ENCODE measurements at places on chromosomes 5 and 9.
A peak's percentile ranks its signal among the peaks of the same experiment; 100 is the strongest.

- no peak for DNase-seq
Measured at GRCh38 chr9:97808415-97808814, 44.6 kb upstream of the FOXE1 start.

DNA sequence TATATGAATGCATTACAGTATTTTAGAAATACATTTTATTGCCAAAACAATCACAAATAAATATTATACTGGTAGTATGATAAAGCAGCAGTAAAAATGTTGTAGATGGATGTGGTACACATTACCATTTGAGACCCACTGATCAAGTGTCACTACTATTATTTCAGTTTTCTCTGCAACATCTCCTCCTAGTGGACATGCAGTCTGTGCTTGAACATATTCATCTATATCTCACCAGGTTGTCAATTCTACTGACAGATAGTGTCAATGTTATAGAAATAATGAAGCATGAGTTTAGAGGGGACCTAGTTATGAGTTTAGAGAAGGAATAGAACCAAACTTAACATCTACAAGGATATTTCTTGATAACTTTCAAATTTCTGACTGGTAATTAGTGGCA lies 39.2 kb upstream of the ELOVL7 start:
- no peak for DNase-seq

- DNase-seq = no peak
Measured at GRCh38 chr9:86281593-86282076, 703 bp downstream of the ISCA1 start.

DNA sequence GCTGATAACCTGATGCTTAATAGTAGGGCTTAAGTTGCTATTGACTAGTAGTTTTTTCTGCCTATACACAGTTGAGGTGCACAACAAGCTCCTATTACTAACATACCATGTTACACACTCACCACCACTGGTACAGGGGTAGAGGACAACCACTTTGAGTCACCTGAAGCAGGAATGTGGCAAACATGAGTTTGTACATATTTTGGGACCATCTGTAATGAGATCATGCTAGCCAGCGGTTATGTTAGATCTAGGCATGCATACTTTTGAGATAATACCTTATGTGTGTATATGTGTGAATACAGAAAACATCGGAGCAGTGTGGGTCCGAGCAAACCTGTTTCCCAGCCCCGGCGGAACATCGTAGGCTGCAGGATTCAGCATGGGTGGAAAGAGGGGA lies 72.8 kb upstream of the NXNL2 start:
- no peak for DNase-seq

DNA sequence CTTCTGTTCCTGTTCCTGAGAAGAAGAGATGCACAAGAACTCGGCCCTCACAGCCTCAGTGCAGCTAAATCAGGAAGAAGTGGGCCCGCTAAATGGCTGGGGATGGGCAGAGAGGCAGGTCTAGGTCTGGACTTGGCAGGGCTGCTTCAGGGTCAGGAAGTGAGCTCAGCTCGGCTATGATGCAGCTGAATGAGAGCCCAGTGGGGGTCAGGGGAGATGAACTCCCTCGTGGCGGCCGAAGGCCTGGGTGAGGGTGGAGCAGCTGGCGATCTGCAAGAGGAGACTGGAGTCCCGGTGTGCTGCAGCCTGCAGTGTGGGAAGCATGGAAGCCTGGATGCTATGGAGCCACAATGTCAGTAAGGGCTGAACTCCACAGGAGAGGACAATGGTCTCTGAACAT lies 466.2 kb downstream of the SPOCK1 start:
- no peak for DNase-seq

GRCh38 chr5:179431221-179431824 lies 86.1 kb upstream of the ADAMTS2 start:
- peak; percentile 1 for DNase-seq

- DNase-seq = no peak
Measured at GRCh38 chr5:2666081-2666480, 85.4 kb downstream of the IRX2 start.

DNA sequence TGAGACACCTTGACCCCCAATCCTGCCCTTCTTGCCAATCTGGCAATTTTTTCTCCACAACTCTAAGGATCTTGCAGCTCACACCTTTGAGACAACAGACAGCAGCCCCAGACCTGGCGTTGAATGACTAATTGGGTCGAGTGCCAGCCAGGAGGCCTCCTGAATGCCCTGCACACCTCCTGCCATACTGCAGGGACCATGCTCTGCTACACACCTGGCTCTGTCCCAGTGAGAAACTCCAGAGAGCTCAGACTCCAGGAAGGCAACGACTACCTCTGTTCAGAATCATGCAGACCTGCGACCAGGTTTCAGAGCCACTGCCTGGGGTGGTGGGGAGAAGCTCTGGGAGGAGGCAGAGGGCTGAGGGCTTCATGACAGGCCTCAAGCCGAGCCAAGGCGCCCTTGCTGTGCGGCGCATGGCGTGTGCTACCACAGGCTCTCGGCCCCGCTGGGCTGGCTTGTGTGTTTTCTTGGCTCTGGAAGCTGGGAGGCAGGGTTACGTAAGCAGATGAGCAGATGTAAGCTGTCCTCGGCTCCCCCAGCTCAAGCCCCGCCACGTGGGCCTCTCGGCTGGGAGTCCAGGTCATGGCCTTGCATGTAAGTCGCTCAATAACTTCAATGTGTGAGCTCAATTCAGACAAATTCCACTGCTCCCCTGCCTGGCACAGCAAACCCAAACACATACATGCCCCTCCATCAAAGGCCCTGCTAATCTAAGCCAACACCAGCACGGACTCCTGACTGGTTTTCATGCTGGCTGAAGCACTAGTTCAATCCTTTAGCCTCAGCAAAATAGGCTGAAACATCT lies 27.5 kb downstream of the B4GALT1 start:
- peak; percentile 79 for DNase-seq

DNA sequence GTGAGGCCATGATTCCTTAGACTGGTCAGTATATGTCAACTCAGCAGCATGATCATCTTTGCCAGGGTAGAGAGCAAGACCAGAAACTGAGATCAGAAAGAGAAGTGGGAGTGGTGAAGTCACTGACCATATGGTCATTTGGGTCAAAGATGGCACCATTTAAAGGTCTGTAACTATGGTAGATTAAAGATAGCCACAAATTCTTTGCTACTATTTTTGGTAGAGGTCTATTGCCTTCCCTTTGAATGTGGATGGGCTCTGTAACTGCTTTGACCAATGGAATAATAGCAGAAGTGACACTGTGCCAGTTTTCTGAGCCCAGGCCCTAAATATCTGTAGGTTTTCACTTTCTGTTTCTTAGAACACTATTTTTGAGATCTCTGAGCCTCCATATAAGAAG lies 117.6 kb downstream of the PCSK1 start:
- no peak for DNase-seq

- no peak for DNase-seq
Measured at GRCh38 chr5:150219142-150219541, 29.3 kb downstream of the SLC6A7 start.

- DNase-seq = no peak
Measured at GRCh38 chr5:17912794-17913193, 278.5 kb downstream of the TAF11L14 start.

DNA sequence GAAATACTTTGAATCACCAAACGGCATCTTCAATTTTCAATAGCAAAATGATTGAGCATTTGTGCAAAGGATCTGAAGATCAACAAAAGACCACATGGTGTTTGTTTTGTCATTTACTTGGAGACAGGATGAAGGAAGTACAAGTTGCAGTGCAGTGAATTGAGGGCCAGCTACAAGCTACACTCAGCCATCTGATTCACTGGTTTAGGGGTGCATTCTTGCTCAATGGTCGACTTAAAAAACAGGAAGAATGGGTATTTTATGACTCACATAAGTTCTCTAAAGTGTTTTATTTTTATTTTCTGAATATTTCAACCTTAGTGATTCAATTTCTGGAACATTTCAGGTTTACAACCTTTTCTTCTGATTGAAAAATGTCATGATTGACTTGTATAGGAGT lies 412.1 kb upstream of the ADAMTSL1 start:
- DNase-seq = no peak

DNA sequence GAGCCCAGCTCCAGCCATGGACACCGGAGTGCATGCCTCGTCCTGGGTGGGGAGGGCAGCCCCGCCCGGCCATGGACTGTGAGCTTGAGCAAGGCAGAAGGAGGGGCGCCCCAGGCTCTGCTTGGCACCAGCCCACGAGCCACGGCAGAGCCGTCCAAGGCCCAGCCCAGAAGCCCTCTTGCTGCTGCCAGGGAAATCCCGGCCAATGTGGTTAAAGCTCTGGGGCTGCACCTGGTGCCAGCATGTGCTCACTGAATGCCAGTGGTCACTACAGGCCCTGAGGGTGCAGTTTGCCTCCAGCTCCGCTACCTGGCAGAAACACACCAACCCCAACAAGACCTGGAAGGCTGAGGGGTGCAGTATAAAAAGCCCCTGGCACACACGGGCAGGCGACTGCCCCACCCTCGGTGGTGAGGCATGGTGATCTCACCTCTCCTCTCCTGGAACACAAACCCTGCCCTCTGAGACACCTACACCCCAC lies 11.8 kb downstream of the BRD3 start:
- DNase-seq = peak; percentile 81
